NCI-H1105 treated with DMSO at 0.1 percent for 48 hours (cell line): ENCODE measurements at places on chromosomes 6 and 20.
A peak's percentile ranks its signal among the peaks of the same experiment; 100 is the strongest.

DNA sequence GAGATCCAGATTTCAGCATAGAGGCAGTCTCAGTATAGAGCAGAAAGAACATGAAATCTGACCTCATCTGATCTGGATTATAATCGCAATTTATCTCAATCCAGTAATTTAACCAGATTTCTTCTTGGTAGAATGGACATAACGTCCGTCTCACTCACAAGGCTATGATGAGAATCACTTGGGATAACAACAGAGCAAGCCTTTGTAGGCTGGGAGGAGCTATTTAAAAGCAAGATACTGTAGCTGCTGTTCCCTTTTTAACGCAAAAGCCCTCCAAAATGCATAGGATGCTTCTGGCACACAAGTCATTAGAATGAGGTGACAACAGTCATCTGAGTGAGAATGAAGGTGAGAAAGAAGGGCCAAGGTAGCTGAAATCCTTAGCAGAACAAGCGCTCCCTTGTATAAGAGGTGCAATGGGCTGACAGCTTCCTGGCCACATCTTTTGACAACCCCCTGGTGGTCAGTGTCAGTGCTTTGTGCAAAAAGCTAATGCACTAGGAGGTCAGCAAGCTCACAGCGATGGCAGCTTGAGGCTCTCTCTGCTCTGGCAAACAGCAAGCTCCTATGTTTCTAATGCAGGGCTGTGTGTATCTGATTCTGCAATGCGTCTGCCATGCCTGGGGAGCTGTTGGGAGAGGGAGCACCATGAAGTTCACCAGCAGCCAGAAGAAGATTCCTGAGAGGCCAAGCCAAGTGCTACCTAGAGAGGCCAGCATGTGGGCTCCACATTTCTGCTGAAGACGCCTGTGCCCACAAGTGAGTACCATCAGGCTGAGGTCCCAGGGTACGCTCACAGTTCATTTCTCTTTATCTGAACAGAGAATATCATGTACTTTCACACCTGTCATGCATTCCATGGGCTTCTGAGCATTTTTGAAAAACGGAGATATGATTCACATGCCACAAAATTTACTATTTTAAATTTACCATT lies 16.2 kb downstream of the METTL24 start:
- DNase-seq: no peak

DNA sequence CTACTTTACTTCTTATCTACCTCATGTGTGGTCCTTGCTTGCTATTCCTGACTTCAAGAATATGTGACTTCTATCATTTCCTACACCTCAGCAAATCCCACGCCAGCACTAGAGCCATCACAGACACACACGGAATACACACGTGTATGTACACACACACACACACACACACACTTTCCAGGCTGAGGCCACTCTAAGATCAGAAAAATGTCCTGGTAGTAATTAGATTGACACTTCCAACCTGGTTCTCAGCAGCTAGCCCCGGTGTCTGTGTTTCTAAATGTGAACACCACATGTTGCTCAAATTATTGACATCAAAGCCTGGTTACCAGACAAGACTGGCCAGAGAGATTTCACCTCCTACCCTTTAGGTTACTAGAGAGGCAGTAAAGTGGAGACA lies 54.1 kb upstream of the SASH1 start:
- no peak for DNase-seq

DNA sequence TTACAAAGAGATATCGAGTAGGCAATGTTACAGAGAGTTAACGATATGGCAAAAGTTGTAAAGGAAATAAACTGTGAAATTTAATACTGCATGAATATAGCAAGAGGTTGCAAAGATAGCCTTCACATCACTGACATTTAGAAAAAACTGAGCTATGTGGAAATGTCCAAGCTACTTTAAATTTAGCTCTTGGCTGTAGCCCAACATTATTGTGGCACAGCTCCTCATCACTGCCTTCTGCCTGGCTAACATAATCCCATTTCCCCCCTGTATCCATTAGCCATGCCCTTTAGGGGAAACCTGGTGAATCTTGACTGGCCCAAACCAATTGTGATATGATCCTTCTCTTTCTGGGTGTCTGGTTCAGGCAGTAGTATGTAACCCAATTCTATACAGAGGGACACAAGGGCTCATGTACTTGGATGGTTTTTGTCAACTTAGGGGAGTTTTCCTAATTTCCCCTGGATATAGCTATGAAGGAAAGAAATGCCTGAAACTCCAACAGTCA lies 115.4 kb downstream of the PFDN4 start:
- DNase-seq: no peak

DNA sequence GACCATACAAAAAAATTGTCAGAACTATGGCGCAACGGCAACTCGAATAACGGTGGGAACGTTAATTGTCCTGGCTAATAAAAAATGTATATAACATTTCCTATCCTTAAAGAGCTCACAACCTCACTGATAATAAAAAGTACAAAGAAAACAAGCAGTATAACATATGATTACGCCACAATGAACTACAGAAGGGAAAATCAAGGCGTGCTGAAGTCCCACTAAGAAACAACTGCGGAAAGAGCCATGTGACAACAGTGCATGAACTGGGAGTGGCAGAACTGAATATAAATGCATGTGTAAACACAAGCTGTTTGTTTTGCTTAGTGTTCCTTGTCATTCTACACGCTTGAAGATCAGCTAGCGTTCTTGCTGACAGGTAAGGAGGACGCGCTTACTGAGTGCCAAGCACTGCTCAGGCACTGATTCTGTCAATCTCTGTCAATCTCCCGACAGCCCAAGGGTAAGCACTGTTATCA lies 466 bp upstream of the PSMB1 start:
- DNase-seq: peak; percentile 56

GRCh38 chr6:165834613-165835259 lies 171.7 kb upstream of the PDE10A start:
- DNase-seq: peak; percentile 100
